ENCODE measurements at places on chromosomes 5 and 9.

GRCh38 chr5:164958688-164959087 lies 1453.3 kb downstream of the MAT2B start:
- DNase-seq, result no peak

- DNase-seq, result peak; percentile 9
These were observed 664.8 kb upstream of the ZNF608 start for GRCh38 chr5:125411071-125411743.

GRCh38 chr5:179255527-179256327 lies 89.5 kb downstream of the ADAMTS2 start:
- no peak for DNase-seq

DNA sequence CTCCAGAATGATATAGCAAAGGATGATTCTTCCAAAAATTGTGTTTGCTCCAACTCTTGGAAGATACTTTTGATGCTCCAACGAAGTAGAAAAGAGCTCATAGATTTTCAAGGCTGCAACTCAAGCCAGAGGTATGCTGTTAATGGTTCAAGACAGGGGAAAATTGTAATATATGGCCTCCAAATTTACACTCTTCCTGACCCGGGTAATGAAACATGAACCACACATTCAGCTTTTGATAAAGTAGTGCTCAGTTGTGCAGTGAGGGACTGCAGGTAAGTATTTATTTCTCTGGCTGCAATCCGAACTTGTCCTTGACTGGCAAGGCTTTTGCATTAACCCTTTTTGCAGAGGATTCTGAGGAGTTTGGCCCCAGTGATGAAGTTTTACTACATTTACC lies 446.4 kb downstream of the RASEF start:
- no peak for DNase-seq

- DNase-seq, result no peak
These were observed 20.0 kb upstream of the GDNF start for GRCh38 chr5:37859805-37860204.

DNA sequence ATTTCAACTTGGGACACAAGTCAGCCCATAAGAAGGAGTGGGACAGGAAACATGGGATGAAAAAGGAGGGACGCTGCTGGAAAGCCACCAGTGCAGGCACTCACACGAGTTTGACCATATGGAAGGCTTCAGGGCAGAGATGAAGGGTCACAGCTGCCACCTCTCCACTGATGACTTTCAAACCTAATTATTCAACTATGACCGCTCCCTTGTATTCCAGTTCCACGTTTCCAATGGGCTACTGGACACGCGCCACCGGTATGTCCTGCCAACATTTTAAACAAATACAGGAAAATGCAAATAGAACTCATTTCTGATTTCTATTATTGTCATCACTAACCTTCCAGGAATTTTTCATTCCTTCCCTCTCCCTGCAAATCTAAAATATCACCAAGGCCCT lies 134.7 kb downstream of the SLC1A3 start:
- DNase-seq, result no peak

DNA sequence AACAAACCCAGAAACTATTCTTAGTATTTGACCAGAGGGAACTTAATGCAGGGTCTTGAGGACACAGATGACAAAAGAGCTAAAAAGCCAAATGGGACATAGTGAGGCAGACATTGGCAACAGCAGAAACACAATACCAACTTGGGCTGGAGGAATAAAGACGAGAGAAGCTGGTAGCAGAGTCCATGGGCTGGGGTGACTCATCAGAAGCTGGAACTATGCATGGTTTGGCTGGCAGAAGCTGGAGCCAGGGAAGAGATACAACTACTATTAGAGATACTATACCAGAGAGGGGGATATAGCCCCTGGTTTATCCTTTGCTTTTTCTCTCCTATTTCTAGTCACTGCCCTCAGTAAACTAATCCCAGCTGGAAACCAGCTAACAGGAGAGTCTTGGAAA lies 29.2 kb upstream of the DPYSL3 start:
- DNase-seq, result no peak

- DNase-seq, result no peak
These were observed 10.5 kb upstream of the B4GALT1 start for GRCh38 chr9:33177639-33178038.

GRCh38 chr5:132684922-132685720 lies 11.3 kb downstream of the IL4 start:
- DNase-seq, result no peak

DNA sequence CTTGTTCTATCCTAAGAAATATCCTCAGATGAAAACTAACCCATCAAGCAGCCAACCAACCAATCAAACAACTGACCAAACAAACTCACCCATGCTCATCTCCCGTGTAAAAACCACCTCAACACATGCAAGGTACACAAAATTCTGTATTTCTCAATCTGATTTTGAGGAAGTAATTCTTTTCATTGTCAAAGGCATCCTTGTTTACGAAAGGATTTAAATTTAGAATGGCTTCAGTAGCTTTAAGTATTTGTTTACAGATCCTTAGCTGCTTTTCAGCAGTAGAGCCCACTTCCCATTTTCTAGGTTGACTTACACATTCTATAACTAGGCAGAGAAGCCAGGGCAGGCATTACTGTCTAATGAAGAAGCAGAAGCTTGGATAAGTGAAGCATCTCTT lies 78.6 kb downstream of the NTRK2 start:
- no peak for DNase-seq

GRCh38 chr5:103428411-103428871 lies 134.1 kb downstream of the NUDT12 start:
- DNase-seq, result no peak

GRCh38 chr5:10461904-10462555 lies 20.4 kb downstream of the ROPN1L start:
- DNase-seq, result no peak

- no peak for DNase-seq
These were observed 340.7 kb downstream of the TLE4 start for GRCh38 chr9:79912318-79913070.

- no peak for DNase-seq
These were observed 103.1 kb upstream of the CLINT1 start for GRCh38 chr5:157961896-157962590.

DNA sequence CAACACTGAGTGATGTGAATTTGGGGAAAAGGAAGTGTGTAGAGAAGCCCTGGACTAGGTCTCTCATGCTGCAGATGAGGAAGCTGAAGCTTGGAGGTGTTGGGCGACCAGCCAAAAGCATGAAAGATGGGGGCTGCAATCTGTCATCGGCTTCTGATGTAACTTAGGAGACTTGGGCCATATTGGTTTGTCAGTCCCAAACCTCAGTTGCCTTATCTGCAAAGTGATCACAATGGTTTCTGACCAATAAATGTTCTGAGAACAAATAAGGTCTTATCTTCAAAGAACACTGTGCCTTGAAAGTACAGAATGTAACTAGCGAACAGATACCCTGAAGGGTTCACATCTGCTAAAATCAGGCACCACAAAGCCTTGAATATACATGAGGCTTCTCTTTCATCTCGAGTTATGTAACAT lies 198.4 kb upstream of the NR3C1 start:
- no peak for DNase-seq

- no peak for DNase-seq
These were observed 2.5 kb downstream of the TLX3 start for GRCh38 chr5:171311322-171312077.

GRCh38 chr5:146902471-146902870 lies 23.9 kb upstream of the PPP2R2B start:
- DNase-seq, result no peak

GRCh38 chr9:138009016-138009802 lies 131.6 kb downstream of the CACNA1B start:
- no peak for DNase-seq

DNA sequence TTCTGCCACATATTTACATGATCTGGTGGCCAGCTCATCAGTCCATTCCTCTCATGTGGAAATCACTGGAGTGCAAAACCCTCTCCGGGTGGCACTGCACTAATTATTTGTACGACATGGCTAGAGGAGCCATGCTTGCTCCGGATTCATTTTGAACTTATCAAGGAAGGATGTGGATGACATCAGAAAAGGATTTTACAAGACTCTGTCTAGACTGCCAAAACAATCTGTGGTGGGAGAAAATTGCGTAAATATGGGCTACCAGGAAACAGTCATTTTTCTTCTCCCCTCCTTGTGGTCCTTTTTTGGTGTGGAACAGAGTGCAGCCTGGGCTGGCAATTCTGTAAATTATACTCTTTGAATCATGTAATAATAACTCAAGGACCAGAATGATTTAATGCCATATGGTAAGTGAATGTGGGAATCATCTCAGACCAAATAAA lies 123.4 kb upstream of the IFNE start:
- DNase-seq, result peak; percentile 22

- DNase-seq, result peak; percentile 72
These were observed at the start of gene RXRA for GRCh38 chr9:134325813-134326723. Gene RXRA, plus strand, starts transcription at chr9:134326455. Its CDS starts 177 bp downstream, at chr9:134326632.

DNA sequence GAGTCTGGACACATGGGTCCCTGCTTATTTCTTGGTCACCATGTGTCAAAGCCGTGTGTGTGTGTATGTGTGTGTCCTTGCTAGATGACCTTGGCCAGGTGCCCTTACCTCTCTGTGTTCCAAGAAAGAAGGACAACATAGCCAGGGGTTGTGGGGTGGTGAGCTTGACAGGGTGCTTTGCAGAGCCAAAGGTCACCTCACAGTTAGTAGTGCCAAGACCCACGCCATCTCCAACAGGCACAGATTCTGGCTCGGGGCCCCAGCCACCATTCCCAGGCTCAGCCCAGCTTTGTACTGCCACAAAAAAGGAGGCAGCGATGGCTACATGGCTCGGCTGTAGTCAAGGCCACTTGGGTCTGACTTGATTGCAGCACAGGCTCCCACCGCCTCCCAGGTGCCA lies 39.5 kb downstream of the CXXC5 start:
- no peak for DNase-seq

DNA sequence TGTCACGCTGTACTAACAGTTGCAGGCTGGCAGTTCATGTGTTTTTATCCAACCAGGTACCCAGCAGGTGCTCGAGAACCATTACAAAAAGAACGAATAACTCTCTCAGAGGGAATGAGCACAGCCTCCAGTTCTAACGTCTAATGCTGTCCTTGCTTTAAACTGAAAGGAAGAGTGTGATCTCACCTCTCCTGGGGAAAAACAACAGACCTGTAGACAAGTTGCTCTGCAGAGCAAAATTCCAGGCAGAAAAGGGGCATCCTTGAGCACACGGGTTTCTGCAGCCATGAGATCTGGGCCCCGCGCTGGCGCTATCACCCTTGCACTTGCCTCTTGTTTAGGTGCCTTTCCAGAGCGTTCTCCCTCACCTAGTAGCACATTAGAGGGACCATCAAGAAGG lies 92.5 kb upstream of the DNAH5 start:
- no peak for DNase-seq

DNA sequence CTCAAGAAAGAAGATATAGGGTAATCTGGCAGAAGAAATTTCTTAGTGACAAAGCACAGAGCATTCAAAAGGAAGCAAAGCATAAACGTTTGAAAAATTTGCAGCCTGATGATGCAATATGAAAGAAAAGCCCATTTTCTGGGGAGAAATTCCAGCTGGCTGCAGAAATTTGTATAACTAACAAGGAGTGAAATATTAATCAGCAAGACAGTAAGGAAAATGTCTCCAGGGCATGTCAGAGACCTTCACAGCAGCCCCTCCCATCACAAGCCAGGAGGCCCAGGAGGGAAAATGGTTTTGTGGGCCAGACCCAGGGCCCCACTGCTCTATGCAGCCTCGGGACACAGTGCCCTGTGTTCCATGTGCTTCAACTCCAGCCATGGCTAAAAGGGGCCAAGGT lies 359.4 kb downstream of the HINT1 start:
- no peak for DNase-seq

DNA sequence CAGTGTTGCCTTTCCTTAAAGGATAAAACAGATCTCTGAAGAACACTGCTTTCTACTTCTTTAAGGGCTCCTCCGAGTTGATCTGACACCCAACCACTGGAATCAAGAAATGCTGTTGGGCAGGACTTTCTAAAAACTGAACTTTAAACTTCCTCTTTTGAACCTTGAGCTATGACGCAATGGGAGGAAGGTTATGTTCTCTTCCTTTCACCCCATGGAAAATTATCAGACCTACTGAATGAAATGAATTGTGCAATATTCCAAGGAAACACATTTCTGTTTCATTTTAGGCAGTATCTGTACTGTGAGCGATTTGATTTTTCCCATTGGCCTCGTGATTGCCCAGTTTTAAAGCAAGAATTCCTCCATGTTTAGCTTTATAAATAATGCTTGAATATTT lies 206.0 kb upstream of the PRR16 start:
- DNase-seq, result no peak

DNA sequence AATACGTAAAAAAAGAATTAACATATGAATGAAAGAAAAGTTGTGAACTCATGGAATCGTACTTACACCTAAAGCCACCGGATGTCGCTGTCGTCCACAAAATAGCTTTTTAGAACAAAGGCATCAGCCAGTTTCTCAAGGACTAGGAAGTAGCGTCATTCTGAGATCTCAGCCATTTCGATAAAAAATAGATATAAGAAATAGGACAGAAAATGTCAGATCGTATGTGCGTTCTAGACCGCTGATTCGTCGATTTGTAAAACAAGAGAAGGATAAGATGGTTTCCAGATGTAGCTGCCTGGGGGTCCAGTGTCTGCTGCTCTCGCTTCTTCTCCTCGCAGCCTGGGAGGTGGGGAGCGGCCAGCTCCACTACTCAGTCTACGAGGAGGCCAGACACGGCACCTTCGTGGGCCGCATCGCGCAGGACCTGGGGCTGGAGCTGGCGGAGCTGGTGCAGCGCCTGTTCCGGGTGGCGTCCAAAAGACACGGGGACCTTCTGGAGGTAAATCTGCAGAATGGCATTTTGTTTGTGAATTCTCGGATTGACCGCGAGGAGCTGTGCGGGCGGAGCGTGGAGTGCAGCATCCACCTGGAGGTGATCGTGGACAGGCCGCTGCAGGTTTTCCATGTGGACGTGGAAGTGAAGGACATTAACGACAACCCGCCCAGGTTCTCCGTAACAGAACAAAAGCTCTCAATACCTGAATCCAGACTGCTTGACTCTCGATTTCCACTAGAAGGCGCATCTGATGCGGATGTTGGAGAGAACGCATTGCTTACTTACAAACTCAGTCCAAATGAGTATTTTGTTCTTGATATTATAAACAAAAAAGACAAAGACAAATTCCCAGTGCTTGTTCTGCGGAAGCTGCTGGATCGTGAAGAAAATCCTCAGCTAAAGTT lies at the start of gene PCDHA10:
Gene PCDHA10, plus strand, starts transcription at position 126 of the 903 bp plus-strand sequence. Its CDS starts 152 bp downstream, at position 278.
- DNase-seq, result no peak

DNA sequence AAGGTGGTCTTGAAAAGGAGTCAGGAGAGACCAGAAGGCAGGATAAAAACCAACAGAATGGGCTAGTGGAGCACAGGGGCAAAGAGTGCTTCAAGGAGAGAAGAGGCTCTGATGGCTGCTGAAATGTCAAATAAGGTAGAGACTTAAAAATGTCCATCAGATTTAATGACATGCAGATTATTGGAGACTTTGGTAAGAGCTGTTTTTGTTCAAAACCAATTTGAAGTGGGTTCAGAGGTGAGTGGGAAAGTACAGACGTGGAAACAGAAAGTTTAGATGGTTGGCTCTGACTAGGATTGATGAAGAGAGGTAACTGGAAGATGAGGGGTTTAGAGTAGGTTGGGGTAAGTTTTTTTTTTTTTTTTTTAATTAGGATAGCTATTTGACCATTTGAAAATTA lies 14.1 kb downstream of the SLC25A46 start:
- DNase-seq, result no peak
